ENCODE measurements at places on chromosomes 1 and 21.

GRCh38 chr1:81974222-81974841 lies 173.6 kb downstream of the ADGRL2 start:
- DNase-seq, result no peak

- DNase-seq, result no peak
Measured at GRCh38 chr1:182444497-182444896, 5.4 kb upstream of the RGSL1 start.

GRCh38 chr1:77473690-77474089 lies 191.9 kb downstream of the AK5 start:
- peak; percentile 87 for DNase-seq

- no peak for DNase-seq
Measured at GRCh38 chr1:233673261-233673946, 59.5 kb downstream of the KCNK1 start.

DNA sequence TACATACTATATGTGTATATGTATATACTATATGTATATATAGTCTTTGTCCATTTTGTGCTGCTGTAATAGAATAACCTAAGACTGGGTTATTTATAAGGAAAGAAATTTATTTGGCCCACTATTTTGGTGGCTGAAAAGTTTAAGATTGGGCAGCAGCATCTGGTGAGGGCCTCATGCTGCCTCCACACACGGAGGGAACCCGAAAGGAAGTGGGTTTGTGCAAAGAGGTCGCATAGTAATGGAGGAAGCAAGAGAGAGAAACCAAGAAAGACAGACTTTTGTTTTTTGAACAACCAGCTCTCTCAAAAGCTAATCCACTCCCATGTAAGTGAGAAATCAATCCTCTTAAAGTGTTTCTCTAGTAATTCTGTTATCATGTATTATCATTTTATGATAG lies 1147.3 kb downstream of the NCAM2 start:
- DNase-seq, result no peak

DNA sequence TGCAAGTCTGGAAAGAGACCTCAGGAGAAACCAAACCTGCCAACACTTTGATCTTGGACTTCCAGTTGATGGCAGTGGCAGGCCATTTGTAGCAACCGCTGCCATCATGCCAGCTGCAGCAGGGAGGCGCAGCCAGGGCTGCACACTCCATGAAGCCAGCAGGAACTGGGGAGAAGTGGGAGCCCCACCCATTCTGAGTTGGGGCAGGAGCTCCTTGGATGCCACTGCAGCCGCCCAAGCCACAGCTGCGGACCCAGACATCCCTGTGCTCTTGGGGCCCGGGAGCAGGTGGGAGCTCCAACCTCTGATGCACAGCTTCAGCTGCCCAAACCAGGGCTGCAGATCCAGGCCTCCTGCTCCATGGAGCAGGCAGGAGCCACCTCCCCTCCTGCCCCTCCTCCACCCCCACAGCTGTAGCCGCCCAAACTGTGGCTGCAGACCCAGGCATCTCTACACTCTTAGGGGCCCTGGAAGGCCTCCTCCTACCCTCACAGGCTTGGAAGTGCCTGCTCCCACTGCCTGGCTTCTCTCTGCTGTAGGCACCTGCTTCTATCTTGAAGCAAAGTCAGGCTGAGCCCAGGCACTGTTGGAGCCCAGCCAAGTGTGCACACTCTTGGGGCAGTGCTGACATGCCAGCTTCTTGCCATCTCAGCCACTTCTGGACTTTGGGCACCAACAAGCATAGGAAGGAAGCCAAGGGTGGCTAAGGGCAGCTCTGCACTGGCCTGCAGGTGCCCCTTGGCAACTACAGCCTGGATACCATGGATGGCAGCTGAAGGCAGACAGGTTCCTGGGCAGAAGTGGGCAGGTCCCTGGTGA lies 20.0 kb upstream of the DISP1 start:
- no peak for DNase-seq

DNA sequence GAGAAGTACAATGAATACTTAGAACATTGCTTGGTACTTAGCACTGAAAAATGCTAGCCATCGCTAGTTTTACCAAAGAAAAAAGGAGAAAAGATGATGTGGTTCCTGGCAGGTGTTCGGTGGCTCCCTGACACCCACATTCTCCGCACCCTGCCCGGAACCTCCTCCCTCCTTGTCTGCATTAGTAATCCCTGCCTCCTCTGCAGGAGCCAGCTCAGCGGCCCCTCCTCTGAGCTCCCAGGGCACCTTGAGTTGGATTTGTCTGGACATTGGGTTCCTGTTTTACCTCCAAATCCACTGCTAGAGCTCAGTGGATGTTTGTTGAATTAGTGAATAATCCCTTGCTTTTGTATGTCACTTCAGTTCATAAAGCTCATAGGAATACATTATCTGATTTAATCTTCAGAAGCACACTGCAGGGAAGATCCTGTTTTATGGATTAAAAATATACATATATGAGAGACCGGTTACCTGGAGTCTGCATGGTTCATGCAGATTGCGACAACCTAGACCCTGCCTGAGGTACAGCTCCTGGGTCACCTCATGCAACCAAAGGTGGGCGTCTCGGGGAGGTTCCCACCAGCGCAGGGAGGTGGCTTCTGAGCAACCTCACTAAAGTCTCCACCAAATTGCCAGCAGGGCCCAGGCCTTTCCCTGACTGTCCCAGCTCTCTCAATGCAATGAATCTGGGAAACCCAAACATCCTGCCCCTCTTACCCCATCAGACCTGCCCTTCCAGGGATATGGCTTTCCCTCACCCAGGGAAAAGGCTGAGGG lies 24.2 kb downstream of the PCAT6 start:
- no peak for DNase-seq

DNA sequence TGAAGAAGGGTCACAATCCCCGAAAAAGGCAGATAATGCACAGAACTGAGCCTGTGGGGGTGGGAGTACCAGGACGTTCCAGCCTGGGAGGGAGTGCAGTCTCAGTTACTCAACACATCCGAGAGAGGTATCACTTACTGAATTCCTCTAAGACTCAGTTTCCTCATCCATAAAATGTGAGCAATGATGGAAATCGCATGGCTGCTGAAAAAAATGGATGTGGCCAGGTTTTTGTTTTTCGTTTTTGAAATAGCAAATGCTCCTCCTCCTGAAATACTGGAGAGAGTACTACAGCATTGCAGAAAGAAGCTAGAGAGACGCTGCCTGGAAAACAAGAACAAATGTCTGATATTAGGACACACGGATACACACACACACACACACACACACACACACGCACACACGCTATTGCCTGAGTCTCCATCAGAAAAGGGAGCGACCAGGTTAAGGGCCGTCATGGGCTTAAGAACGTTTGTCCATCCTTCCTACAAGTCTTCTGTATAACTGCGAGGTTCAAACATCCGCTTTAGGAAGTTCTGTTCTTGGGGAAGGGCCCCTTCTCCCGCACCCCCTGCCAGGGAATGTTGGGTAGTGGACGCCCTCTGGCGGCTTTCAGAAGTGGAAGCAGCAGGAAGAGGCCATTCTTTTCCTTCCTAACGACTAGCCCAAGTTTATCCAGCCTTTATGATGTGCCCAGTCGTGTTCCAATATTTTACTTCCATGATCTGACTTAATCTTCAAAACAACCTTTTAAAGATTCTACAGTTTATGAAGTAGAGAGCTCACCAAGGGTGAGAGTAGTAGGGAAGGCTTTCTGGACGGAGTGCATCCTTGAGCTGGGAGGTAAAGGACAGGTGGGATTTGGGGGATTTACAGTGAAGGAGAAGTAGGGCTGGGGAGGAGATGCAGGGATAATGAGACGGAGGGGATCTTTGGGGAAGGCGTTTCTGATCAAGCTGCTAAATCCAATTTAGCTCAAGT lies 699 bp upstream of the NES start:
- peak; percentile 83 for DNase-seq

DNA sequence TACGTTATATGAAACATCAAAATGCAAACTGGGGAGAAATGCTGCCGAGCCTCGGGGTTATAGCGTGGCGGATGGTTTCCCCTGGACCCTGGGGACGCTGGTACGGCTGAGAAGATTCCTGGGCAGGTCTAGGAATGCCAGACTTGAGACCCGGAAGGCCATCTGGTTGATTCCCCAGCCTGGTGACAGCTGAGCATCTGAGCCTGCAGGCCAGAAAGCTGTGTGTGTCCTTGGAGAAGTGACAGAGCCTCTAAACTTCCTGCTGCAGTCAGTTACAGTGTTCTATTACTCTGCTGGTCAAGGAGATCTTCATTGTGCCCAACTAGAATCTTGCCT lies 2.3 kb downstream of the VASH2 start:
- no peak for DNase-seq

GRCh38 chr1:207808322-207808705 lies 56.5 kb downstream of the CD46 start:
- DNase-seq, result no peak

GRCh38 chr1:80987106-80987505 lies 813.6 kb upstream of the ADGRL2 start:
- no peak for DNase-seq

- DNase-seq, result no peak
Measured at GRCh38 chr1:16133007-16133961, 22.6 kb downstream of the EPHA2 start.

GRCh38 chr1:80988926-80989325 lies 811.8 kb upstream of the ADGRL2 start:
- peak; percentile 9 for DNase-seq

DNA sequence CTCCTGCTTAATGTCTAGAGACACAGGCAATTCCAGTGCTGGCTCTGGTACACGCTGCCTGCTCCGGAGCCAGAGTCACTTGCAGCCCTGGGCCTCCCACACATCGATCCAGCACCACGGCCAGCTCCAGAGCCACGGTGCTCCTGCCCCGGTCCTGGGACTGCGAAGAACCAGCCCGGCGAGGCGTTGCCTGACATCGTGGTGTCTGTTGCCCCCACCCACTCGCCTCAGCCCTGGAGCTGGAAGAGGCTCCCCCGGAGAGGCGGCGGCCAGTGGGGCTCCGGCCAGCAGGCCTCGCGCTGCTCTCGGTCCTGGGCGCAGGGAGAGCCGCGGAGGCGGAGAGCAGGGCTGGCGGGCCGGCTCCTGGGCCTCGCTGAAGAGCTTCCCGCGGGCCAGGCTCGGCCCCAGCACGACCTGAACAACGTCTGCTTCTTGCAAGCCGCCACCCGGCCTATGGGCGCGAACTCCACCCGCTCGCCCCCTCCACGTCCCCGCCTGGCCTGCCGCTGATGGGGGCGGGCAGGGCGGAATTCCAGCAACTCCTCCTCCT lies 364.8 kb downstream of the CEP170 start:
- no peak for DNase-seq

DNA sequence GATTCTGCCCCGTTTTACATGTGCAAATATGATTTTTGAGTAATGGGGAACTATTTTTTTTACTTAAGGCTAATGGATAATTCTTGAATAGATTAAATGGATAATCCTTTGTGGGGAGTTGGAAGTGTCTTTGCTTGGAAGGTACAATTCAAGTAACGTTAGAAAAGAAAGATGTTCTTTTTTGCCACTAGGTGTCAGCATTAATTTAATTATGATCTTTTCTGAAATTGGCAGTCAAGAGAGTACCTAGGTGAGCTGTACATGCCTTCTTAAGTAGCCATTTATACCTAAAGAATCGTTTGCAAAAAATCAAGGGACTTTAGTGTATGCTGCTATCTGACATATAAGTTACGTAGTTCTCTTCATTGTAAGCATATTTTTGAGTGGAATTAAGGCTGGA lies 2.2 kb downstream of the FBXO28 start:
- peak; percentile 51 for DNase-seq

All from fibroblast of skin of right biceps (primary cell).